ENCODE measurements at places on chromosomes 2 and 18. TPM values are rescaled to one million over a fixed set of nuclear protein-coding genes. Genes with fewer than 3 reads are reported as not detected.

ACOXL gene
- 0.32 TPM for total RNA-seq

HNMT gene
- 62.2 TPM for total RNA-seq

FKBP7 gene
- total RNA-seq: 2.6 TPM

TNFRSF11A gene
- total RNA-seq: 86.6 TPM

EPHA4 gene
- 8.9 TPM for total RNA-seq

SCG2 gene
- 4.1 TPM for total RNA-seq

ARHGAP25 gene
- total RNA-seq: 3.7 TPM

UCN gene
- 0.74 TPM for total RNA-seq

SCRN3 gene
- total RNA-seq: 19.1 TPM

TMEM17 gene
- 0.74 TPM for total RNA-seq

RIT2 gene
- total RNA-seq: not detected

SLC40A1 gene
- total RNA-seq: 43.6 TPM

DNA sequence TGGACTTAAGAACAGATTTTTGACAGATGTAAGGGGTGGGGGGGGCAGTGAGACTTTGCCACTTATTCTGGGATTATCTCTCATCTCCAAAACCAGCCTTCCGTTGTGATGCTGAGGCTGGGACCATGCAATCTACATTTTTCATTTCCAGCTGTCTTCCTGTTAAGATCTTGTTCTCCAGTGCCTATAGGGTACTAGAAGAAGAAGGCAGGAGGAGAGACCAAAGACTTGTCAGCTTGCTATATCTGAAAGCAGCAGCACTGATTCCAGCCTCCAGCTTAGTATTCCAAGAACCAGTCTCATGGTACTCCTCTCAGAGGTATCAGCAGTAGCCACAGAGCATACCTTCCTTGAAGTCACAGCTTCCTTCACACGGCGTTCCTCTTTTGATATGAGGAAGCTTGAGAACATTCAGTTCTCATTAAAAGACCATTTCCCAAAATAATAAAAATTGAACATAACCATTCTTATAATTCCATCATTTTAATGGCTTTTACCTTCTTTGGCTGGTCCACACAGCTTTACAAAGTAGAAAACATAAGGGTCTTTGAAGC lies 49.8 kb downstream of the USP34 start:
- H3K36me3 ChIP-seq: no peaks in the 10 kb centered on the region
- no peaks in the 10 kb centered on the region for H3K27me3 ChIP-seq
- no peaks in the 10 kb centered on the region for H3K4me1 ChIP-seq
- no peak overlapping the region for H3K4me3 ChIP-seq
- H3K27ac ChIP-seq: no peak overlapping the region

DNA sequence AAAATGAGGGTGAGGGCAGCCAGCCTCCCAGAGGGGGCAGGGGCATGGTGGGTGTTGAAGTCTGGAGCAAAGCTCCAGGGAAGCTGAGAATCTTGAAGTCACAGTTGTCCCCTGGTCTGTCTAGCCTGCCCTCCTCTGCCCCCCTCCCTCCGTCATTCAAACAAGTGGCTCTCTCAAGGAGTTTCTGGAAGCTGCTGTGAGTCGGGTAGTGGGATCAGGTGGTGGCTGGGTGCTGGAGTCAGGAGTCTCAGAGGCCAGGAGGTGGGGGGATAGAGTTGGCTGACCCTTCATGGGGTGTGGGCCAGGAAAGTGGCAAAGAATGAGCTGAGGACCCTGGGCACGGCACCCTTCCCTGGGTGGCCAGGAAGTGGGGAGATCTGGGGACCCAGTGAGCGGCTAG lies 495 bp upstream of the ASIC4 start:
- no peaks in the 10 kb centered on the region for H3K4me1 ChIP-seq
- H3K4me3 ChIP-seq: no peak overlapping the region
- H3K27ac ChIP-seq: no peak overlapping the region
- H3K27me3 ChIP-seq: peaks cover 44% of the 10 kb centered on the region
- DNase-seq: no peak

DNA sequence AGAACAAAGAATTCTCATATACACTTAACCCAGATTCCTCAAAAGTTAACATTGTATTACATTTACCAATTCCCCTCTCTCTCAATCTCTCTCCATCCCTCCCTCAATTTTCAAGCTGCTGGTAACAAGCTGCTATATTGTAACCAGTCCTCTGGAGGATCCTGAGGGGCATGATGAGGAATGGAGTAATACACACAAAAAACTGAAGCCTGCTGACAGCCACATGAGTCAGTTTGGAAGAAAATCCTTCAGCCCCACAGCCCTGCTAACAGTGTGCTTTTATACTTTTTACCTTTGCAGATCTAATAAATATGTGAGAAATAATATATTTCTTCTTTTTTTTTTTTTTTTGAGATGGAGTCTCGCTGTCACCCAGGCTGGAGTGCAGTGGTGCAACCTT lies 165.7 kb upstream of the RAB12 start:
- H3K27me3 ChIP-seq: no peaks in the 10 kb centered on the region
- H3K36me3 ChIP-seq: no peaks in the 10 kb centered on the region
- no peaks in the 10 kb centered on the region for H3K4me1 ChIP-seq

- no peak overlapping the region for H3K27ac ChIP-seq
- H3K27me3 ChIP-seq: no peaks in the 10 kb centered on the region
- no peak overlapping the region for H3K4me3 ChIP-seq
- no peaks in the 10 kb centered on the region for H3K4me1 ChIP-seq
- DNase-seq: no peak
- no peaks in the 10 kb centered on the region for H3K36me3 ChIP-seq
These were observed 33.0 kb downstream of the CMPK2 start for GRCh38 chr2:6832596-6833299.

GRCh38 chr2:185687967-185688366 lies 50.6 kb upstream of the FSIP2 start:
- H3K4me3 ChIP-seq: no peak overlapping the region
- H3K36me3 ChIP-seq: no peaks in the 10 kb centered on the region
- no peak for DNase-seq
- H3K27ac ChIP-seq: no peak overlapping the region
- no peaks in the 10 kb centered on the region for H3K4me1 ChIP-seq
- no peaks in the 10 kb centered on the region for H3K27me3 ChIP-seq

DNA sequence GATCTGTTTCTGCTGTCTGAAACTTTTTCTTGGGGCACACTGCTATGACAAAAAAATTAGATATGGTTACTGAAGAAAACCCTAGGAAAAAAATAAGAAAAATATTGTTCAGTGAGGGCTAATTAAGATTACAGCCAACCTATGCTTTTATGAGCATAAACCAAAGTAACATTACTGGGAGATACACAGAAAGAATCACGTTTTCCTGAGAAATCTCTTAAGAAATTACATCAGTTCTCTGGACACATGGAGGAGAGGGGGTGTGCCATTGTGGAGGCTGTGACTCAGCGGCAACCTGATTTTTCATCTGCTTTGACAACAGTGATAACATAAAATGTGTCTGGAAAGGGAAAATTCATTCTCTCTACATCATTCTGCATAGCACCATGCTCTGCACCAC lies 13.4 kb upstream of the NMI start:
- H3K27me3 ChIP-seq: no peaks in the 10 kb centered on the region
- no peak for DNase-seq
- no peaks in the 10 kb centered on the region for H3K4me1 ChIP-seq
- no peaks in the 10 kb centered on the region for H3K36me3 ChIP-seq

GRCh38 chr2:132757002-132757589 lies 87.1 kb upstream of the LYPD1 start:
- no peak overlapping the region for H3K4me3 ChIP-seq
- no peak overlapping the region for H3K27ac ChIP-seq
- DNase-seq: no peak

- DNase-seq: no peak
- H3K27me3 ChIP-seq: no peaks in the 10 kb centered on the region
- H3K27ac ChIP-seq: no peak overlapping the region
- H3K36me3 ChIP-seq: no peaks in the 10 kb centered on the region
- no peaks in the 10 kb centered on the region for H3K4me1 ChIP-seq
These were observed 26.6 kb downstream of the ZC3H6 start for GRCh38 chr2:112301973-112302372.

GRCh38 chr2:105385731-105386540 lies 12.9 kb downstream of the FHL2 start:
- no peaks in the 10 kb centered on the region for H3K27me3 ChIP-seq
- H3K36me3 ChIP-seq: no peaks in the 10 kb centered on the region
- no peak overlapping the region for H3K4me3 ChIP-seq
- H3K4me1 ChIP-seq: peaks cover 4% of the 10 kb centered on the region

DNA sequence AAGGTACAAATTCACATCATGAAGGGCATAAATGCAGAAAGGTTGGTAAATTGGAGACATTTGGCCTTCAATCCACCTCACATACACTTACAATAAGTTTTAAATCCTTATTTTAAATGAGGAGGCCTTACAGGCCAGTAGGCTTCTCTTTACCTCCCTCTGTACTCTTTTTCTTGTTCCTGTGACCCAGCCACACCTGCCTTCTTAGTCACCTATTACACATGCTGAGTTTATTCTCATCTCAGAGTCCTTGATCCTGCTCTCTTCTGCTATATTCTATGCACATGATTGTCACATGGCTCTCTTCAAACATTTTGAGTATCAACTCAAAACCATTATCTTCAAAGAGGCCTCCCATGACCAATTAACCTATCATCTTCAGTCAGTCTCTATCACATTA lies 491.5 kb downstream of the SATB2 start:
- H3K4me3 ChIP-seq: no peak overlapping the region
- DNase-seq: no peak
- H3K27ac ChIP-seq: no peak overlapping the region
- H3K4me1 ChIP-seq: no peaks in the 10 kb centered on the region
- no peaks in the 10 kb centered on the region for H3K27me3 ChIP-seq

DNA sequence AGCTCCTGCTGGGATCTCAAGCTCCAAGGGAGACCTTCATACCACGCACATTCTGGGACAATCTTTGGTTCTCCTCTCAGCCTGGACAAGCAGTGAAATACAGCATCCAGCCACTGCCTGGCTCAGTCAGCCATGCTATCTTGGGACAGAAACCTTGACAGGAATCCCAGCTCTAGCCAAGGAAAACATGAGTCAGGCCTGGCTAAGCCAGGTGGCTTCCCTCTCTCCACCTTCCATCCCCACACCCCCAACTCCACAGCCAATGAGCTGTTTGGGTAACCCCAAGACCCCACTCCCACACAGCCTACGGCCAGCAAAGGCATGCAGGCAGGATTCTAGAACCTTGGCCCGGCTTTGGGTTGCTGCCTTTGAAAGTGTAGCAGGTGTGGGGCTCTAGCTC lies 64.9 kb downstream of the MCFD2 start:
- no peaks in the 10 kb centered on the region for H3K36me3 ChIP-seq
- H3K4me3 ChIP-seq: no peak overlapping the region
- peak; percentile 45 for DNase-seq
- peak overlapping the region; percentile 93 for H3K27ac ChIP-seq
- H3K4me1 ChIP-seq: peaks cover 33% of the 10 kb centered on the region

GRCh38 chr18:11115276-11115675 lies 34.1 kb downstream of the PIEZO2 start:
- H3K36me3 ChIP-seq: no peaks in the 10 kb centered on the region
- DNase-seq: no peak
- H3K27me3 ChIP-seq: no peaks in the 10 kb centered on the region
- no peak overlapping the region for H3K4me3 ChIP-seq

DNA sequence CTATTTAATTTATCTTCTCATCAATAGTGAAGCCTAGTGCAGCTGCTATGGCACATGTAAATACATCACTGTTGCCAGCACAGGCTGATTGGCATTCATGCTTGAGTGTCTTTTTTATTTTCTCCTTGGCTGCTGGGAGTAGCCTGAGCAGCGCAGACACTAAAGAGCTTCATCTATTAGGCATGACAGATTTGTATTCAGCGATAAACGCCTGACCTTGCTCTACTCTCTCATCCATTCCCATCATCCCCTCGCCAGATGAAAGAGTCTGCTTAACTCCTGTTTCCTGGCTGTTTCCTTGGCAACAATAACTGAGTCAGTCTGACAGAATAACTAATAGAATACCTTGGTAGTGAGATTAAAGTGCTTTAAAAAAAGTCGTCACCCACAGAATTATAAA lies 753.6 kb downstream of the DCC start:
- no peaks in the 10 kb centered on the region for H3K36me3 ChIP-seq
- no peak overlapping the region for H3K4me3 ChIP-seq
- H3K27ac ChIP-seq: no peak overlapping the region
- H3K4me1 ChIP-seq: no peaks in the 10 kb centered on the region

GRCh38 chr18:80167931-80168330 lies 58.9 kb downstream of the ADNP2 start:
- no peaks in the 10 kb centered on the region for H3K27me3 ChIP-seq
- DNase-seq: no peak
- H3K4me3 ChIP-seq: no peak overlapping the region
- no peaks in the 10 kb centered on the region for H3K36me3 ChIP-seq
- H3K27ac ChIP-seq: no peak overlapping the region

DNA sequence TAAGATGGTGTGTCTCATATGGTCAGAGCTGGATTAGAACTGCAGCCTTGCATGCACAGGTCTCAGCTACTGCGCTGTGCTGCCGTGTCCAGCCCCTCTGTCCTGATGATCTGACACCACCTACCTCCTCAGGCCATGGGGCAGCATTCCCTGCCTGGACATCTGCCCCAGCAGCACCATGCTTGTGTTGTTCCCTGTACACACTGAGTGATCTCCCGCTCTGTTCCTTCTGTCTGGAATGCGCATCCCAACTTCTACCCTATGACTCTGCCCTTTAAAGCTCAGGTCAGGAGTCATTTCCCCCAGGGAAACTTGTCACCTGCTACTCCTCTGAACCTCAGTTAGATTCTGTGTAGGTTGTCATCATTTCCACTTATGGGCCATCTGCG lies 157.4 kb upstream of the TTC39C start:
- no peaks in the 10 kb centered on the region for H3K36me3 ChIP-seq
- no peak overlapping the region for H3K27ac ChIP-seq
- H3K27me3 ChIP-seq: no peaks in the 10 kb centered on the region
- no peaks in the 10 kb centered on the region for H3K4me1 ChIP-seq

GRCh38 chr2:150561076-150561475 lies 73.6 kb upstream of the RND3 start:
- no peaks in the 10 kb centered on the region for H3K4me1 ChIP-seq
- H3K27ac ChIP-seq: no peak overlapping the region
- H3K27me3 ChIP-seq: no peaks in the 10 kb centered on the region

DNA sequence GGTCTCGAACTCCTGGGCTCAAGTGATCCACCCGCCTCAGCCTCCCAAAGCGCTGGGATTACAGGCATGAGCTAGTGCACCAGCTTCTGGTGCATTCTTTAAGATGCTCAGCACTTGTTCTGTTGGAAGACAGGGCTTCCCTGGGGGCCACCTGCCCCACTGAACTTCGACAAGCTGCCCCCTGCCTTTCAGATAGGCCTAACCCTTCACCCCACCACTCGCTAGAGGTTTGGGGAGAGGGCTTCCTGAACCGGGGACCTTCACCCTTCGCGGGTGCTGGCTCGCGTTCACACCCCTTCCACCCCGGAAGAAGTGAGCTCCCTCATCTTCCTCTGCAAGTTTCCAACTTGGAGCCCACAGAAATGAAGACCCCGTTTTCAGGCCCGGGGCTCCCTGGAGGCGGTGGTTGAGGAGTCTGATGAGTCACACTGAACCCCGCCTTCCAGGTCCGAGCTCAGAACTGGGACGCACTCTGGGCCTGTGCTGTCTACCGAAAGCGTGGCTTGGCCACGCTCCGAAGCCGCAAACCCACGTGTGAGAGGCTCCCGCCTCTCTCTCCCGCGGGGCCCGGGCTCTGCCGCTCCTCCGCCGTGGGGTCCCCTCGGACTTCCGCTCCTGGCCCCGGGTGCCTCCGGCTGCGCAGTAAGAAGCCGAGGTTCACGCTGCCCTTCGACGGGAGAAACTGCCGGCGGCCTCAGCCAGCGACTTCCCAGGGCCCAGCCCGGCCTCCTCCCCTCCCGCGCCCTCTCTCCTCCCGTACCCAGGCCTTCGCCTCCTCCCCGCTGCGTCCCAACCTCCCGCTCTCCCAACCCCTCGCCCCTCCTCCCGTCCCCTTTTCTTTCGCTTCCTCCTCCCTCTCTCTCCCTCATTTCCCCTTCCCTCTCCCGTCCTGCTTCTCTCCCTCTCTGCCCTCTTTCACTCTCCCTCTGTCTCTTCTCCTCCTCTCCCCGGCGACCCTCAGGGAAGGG lies 47.5 kb upstream of the SP3 start:
- peak overlapping the region; percentile 73 for H3K27ac ChIP-seq
- peak; percentile 57 for DNase-seq
- H3K4me1 ChIP-seq: no peaks in the 10 kb centered on the region
- no peaks in the 10 kb centered on the region for H3K36me3 ChIP-seq
